ENCODE measurements at places on chromosomes 6 and 20.

- DNase-seq = no peak
These were observed 69.9 kb downstream of the ATXN1 start for GRCh38 chr6:16691324-16691723.

DNA sequence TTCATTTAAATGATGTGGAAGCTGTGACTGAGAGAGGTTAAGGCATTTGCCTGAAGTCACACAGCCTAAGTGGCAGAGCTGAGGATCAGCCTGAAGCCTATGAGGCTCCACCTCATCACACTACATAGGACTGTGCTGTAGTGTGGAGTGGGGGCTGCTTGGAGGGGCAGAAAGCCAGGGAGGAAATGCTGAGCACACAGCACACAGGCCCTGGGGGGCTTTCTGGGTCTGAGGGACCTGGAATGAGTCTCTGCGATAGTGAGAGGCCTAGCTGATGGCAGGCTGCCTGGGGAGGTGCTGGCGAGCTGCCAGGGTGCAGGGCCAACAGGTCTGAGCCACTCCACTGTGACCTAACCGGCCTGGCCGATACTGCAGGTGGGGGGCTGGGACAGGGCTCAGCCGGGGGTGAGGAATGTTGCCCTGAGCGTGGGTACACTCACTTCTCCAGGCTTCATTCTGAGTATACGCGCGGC is 2.2 kb upstream of the ARHGAP40 start:
- DNase-seq = peak; percentile 75

DNA sequence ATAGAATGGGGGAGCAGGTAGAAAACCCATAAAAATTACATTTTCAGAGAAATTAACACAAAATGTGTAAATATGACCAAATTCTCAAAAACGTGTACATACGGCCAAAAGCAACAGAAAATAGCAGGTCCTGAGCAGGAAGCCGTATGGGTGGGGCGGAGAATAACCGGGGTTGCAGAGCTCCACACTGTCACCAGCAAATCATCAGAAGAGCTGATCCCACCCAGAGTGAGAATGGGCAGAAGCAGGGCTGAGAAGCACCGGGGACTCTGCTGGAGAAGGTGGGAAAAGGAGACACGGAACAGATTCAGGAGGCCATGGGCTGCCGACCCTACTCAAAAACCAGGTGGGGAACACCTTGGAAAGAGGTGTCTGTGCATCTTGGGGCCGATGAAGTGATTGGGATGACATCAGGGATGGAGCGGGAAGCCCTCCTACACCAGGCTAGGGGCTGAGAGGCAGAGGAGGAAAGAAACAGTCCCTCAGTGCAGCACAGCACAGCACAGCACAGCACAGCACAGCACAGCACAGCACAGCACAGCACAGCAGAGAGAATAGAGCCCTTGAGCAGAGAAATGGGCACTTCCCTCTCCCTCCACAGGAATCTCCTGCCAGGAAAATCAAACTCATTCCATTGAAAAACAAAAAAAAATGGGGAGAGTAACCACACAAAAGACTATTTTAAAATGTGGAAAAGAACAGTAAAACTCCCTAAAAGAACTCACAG is 22.3 kb downstream of the STX7 start:
- peak; percentile 55 for DNase-seq

DNA sequence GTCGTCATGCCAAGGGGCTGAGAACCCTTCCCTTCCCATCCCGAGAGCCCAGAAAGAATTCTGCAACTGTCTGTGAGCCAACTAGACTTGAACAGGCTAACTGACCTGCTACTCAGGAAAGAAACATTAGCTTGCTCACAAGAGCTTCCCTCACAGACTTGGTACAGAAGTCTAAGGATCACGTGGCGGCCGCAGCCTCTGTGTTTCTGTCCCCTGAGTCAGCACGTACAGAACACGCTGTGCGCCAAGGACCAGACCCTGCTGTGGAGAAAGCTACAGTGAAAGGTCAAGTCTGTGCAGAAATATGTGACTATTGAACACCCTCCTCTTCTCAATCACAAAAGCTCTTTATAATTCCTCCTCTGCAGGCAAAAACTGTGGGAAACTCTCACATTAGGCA is 151.3 kb upstream of the QKI start:
- DNase-seq = peak; percentile 81

DNA sequence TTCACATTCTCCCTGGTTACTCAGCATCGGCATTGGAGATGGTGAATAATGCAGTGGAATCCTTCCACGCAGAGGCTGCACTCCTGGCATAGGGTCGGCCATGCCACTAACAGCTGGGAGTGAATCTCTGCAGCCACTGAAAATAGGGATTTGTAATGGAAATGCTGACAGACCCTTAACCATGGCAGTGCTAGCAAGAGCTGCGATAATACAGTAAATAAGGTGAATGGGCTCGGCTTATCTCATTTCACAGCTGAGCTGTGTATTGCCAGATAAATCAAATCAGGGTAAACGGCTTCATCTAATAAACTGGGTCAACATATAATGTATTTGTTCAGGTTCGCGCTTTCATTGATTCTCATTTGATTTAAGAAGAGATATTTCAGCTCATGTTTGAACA is 156.8 kb downstream of the SLC35B3 start:
- DNase-seq = no peak

- DNase-seq = no peak
These were observed 69.8 kb downstream of the CDC40 start for GRCh38 chr6:110250058-110250457.

GRCh38 chr20:23156170-23156841 is 70.2 kb upstream of the CD93 start:
- peak; percentile 52 for DNase-seq

GRCh38 chr6:147742440-147742839 is 233.9 kb downstream of the SAMD5 start:
- DNase-seq = no peak

DNA sequence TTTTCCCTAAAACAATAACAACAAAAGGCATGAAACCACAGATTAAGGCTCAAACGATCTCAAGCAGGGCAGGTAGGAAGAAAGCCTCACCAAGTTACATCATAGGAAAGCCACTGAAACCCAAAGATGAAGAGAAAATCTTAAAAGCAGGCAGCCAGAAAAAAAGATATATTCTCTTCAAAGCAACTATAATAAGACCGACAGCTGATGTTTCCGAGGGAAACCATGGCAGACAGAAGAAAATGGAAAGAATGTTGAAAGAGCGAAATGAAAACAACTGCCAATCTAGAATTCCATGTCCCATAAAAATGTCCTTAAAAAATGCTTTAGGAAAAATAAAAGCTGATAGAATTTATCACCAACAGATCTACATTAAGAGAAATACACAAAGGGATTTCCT is 161.5 kb upstream of the THBS2 start:
- DNase-seq = no peak

DNA sequence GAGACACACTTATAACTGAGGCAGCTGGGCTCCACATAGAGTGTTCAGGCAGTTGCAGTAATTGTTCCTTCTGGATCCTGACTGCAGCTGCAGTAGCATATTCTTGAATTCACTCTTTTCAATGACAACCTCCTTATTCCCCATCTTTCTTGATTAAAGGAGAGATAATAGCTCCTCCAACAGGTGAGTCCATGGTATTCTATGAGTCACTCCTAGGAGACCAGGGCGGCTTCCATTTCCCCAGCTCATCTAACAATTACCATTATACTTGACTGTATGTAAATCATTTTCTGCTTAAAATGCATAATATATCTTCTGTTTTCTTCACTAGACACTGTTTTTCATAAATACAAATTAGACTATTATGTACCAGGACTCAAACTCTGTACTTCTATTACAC is 62.4 kb downstream of the TENT5A start:
- no peak for DNase-seq

- DNase-seq = peak; percentile 80
These were observed 95.5 kb upstream of the SCGN start for GRCh38 chr6:25556516-25556915.

DNA sequence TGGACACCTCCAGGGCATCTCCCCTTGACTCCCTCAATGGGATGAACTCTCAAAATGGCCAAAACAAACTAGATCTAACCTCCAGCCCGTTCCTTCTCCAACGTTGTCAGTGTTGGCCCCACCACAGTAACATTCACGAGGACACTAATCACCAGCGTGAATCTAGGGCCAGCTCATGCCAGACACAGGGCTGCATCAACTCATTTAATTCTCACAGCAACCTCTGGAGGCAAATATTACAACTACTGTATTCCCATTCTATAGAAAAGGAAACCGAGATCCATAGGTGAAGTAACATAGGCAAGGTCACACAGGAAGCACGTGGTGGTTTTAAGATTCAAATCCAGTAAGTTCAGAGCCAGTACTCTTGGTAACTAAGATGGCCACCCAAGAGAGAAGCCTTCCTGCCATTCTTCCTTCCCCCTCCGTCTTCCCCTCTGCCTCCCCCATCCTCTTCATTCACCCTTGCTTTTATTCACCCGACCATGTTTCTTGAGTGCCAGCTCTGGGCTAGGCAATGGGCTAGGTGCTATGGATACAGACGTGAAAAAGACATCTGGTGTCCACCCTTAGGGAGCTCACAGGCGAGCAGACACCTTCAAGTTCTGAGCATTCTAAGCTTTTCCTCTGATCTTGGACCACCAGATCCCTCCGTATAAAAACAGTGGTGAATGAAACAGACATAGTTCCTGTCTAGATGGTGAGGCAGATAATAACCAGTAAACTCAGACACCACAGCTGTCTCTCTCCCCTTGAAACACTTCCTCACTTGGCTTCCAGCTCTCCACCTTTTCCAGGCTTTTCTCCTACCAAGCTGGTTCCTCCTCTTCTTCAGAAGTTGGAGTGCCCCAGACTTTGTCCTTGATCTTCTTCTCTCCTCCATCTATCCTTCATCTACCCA is 9.6 kb downstream of the CCM2L start:
- no peak for DNase-seq

- no peak for DNase-seq
These were observed 6.0 kb downstream of the TMC2 start for GRCh38 chr20:2542361-2542760.

- DNase-seq = no peak
These were observed 3.3 kb downstream of the KCNK5 start for GRCh38 chr6:39225946-39226437.

DNA sequence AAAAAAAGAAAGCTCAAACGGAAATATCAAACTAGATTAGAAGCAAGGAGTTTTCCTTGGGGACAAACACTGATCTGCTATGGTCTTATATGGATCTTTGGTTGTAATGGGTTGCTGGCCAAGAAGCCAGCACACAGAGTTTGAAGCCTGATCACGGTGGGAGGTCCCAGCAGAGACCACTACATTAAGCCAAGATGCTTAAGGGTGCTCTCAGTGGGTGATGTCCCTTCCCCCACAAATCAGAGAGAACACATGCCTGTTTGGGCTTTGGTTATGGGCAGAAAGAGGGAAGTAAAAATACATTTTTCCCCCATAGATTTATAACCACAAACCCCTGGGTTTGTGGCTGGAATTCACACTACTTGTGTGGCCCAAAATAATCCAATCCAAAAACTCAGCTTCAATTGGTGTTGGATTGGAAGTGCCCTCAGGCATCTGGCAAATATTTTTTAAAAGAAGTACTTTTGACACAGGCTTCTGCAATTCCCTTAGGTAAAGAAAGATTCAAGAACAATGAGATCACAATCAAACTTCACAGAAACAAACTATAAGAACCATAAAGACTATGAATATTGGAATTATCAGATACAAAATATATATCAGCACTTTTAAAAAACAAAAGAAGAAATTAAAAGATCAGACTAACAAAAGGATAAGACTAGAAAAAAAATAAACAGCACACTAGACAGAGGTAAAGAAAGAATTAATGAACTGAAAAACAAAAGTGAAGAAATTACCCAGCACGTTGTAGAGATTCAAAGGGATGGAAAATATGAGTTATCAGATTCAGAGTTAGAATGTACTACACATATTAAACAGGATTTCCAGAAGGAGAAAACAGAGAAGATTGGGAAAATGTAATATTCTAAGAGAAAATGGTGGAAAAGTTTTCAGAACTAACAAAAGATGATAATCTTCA is 44.7 kb downstream of the ESF1 start:
- no peak for DNase-seq

DNA sequence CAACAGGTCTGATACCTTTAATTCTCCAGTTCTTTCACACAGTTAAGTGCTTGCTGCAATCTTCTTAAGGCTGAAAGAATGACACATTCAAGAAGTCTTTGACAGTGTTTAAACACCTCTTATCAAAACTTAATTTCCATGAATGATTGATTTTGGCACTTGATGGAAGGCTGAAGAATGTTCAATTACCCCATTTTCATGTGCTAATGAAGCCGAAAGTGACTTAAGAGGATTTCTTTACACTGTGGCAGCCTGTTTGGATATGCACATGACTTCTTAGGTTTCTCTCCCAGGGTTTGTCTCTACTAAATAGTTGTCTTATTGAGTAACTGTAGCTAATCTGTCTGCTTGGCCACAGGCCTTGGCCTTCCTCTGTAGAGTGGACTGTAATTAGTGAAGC is 81.1 kb upstream of the PRDM1 start:
- DNase-seq = no peak
